Amygdala (tissue), 56 donors: ENCODE measurements at places on chromosomes 6 and 20.

DNA sequence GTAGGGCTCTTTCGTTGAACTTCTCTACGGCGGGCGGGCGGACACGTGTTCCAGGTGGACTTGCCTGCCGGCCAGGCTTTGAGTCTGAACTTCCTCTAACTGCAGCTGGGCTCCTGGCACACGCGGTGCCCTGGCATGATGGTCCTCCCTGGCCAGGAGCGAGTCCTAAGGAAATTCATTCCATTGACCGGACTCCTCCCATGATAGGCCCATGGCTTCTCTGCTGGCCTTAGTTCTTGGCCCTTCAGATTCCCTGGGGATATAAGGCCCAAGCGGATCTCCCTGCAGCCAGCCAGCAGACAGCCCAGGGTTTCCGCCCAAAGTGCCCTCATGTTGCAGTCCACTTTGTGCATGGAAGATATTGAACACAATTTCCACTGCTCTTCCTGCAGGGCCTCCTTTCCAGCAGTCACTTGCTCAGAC is 39.4 kb downstream of the TBC1D7 start:
- no peak for DNase-seq

DNA sequence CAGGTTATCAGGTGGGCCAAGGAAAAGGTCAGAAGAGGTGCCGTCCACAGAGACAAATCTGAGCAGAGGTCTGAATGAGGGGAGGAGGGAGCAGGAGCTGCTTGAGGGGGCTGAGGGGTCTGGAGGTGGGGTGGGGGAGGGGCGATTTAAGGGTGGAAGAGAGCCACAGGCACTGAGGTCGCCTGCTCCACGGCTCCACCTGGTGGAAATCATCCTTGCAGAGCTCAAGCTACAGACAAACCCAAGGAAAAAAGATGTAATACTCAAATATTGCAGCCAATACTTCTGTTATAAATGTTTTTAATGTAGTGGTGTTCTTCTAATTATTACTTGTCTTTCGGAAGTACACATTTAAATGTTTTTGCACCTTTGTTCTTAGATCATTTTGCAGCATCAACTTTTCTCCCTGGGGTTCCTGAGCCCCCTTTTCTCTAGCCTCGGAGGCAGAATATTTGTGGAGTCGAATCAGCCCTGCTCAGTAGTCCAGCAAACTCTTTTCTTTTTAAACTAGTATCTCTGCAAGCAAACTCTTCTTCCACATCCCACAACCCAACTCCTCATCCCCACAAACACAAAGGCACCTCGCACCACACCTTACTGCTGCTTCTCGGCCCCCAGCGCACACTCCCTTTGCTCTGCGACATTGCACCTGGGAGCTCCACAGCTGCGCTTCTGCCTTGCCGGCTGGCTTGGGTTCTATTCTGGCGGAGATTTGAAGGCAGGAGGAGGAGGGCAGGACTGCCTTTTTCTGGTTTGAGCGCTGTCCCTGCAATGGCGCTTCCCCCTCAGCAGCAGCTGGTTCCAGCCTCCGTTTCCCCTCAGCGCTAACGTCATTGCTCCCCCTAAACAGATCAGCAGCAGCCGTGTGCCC is 51.0 kb upstream of the TFAP2A start:
- DNase-seq, result no peak

- no peak for DNase-seq
Measured at GRCh38 chr20:38209736-38210405, 44.8 kb upstream of the TGM2 start.

GRCh38 chr6:112485827-112486212 is 138.7 kb downstream of the RFPL4B start:
- no peak for DNase-seq

DNA sequence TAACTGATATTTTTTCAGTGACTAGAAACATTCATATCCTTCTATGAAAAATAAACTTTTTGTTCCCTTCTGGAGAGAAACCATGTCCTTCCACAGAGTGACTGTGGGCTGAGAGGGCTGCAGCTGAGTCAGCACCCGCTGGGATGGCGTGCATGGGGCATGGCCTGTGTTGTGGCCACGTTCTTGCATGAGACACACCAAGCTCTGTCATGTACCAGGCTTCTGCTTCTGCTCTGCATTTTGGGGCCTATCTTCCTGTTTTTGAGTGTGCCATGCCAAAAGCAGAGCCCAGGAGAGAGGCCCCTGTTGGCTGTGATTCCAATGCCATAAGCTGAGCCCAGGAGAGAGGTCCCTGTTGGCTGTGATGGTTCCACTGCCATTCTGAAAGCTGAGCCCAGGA is 10.8 kb downstream of the APMAP start:
- no peak for DNase-seq

DNA sequence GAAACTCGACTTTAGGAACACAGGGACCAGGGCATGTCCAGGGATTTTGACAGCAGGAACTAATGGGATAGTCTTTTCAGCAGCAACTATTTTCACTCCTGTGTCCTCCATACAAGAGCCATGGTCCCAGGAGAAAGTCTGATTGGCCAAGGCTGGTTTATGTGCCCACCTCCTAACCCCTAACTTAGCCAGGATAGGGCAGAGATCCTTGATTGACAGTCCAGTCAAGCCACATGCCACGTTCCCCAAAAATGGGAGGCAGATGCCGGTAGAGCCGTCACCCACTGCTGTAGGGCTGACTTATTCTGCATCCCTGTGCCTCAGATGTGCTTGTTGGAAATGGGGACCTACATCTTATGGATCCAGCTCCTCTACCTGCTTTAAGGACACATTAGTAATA is 22.3 kb downstream of the SLC2A10 start:
- no peak for DNase-seq

DNA sequence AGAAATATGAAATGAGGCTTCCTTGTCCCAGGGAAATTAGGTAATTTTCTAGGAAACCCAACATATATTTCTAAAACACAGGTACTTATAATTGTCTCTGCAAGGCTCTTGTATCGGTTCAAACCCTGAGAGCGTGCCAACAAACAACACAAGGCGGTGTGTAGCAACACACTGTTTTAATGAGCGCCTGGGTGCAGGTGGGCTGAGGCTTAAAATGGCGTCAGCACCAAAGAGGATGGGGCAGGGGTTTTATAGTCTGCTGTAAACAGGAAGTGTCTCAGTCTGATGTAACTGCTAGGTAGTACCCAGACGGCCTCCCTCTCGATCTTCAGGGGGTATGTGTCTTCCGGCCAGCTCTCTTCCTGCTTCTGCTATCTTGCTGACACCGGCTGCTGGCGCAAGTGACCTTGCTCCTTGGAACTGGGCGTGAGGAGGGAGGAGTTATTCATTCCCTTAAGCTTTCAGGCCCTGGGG is 69.7 kb downstream of the EPB41L2 start:
- no peak for DNase-seq

DNA sequence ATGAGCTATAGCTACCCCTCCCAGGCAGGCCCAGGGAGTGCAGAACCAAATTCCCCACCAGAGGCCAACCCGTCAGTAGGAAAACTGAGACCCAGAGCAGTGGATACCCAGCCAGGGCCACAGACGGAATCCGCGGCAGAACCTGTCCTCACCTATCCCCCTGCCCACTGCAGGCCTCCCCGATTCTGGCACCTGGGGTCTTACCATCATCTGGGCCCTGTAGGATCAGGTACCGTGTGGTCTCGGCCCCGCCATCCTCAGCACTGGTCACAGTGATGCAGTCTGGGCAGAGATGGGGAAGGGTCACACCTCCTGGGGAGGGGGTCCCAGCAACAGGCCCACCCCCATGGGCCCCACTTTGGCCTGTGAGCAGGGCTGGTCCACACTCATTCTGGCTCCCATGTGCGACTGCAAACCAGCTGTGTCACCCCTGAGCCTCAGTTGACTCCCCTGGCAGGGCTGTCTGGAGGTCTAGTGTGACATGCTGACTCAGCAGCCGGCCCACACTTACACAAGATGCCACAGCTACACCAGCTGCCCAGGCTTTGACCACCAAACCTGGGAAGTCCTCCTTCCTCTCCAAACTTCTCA is 3.8 kb downstream of the ZNF335 start:
- DNase-seq, result no peak

DNA sequence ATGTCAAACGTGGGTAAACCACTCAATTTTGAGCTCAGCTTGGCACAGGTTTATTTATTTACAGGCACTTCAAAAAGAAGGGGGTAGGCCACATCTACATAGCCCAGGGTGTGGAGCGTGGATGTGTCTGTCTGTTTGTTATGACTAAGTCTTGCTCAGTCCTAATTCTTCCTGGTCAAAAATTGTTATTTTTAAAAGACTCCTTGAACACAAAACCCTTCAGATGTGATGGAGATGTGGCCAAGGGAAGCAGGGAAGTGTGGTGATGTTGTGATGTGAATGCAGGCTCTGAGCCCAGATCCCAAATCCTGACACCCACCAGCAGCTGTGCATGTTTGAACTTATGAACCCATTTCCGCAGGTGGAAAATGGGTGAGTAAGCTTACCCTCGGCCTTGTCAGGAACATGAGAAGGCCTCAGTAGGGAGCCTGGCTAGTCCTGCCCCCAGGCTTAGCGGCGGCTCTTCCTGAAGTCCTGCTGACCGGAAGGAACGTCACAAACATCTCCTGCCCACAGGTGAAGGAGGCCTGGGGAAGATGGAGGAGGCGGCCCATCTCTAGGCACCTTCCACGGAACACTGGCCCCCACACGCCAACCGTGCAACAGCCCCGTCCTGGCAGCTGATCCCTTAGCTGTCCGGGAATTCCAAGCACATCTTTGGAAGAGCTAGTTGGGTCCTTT is 119.7 kb downstream of the MYLK4 start:
- DNase-seq, result no peak

- no peak for DNase-seq
Measured at GRCh38 chr6:78383968-78384367, 483.4 kb upstream of the IRAK1BP1 start.

DNA sequence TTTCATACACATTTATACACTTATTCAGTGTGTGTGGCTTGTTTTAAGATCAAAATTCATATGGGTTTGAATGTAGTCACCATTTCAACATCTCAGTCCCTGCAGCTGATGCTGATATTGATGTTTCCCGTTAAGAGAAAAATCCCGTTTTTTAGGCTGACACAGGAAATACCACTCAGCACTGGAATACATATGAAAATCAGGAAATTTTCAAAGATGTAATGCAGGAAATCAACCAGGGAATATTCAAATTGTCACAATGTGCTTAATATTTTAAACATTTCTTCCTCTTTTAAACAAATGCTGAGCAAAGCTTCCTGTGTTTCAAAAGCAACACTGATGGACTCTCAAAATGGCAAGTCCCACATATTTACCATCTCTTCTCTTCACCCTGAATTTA is 94.5 kb upstream of the MARCKS start:
- no peak for DNase-seq

DNA sequence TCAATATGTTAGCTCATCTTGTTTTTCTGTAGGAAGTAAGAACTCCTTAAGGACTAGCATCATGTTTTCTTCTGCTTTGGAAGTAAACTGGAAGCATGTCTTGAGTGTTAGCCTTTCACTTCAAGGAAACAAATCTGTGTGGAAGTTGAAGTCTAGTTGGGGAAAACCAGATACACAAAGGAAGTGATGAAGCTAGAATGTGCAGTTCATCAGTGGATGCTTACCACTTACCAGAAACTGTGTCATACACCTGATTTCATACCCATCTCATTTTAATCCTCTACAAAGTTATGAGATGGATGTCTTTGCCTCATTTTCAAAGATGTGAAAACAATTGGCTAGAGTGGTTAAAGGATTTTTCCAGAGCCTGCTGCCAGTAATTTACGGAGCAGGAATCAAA is 75.8 kb downstream of the TMEM170B start:
- DNase-seq, result no peak

DNA sequence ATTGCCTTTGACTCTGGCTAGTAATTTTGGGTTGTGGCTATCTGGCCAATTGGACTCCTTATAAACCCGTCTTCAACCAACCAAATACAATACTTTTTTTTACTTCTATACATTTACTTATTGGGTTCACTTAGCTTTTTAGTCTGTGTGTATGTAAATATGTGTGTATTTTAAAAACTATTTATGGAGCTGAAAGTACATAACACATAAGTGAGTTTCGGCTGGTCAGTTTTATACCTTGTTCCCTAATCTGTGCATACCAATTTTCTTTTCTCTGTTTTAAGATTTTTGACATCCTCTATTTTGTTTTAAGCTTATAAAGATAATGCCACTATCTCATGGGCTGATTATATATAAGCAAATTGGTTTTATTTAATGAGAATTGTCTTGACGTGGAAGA is 129.5 kb downstream of the LRRC1 start:
- no peak for DNase-seq

DNA sequence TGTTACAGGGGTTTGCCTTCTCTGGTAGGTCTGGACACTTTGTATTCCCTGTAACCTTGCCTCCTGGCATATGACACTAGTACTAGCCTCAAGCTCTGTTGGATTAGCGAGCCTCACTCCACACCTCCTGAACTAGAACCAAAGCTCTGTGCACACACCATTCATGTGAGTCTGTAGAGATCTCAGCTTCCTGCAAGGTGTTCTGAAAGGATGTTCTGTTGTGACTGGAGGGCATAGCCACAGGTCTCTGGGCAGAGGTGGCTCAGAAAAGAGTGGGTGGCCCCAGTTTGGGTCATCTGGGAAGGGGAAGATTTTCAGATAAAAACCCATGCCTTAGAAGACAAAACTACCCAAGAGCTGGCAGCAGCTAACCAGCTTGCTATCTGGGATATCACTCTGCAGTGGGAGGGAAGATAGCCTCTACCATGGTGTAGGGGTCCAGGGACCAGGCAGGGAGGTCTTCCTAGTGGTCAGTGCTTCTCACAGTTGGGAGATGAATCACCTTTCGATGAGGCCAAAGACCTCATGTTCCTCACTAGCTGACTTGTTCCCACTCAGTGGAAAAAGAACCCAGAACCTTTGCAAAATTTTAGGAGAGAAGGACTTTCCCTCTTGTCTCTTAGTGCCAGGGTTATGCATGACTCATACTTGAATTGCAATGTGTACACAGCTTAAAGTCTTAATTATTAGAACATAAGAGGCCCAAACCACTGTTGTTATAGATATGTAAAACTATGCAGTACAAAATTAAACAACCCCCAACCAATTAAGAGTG is 41.4 kb downstream of the HLA-F start:
- no peak for DNase-seq

DNA sequence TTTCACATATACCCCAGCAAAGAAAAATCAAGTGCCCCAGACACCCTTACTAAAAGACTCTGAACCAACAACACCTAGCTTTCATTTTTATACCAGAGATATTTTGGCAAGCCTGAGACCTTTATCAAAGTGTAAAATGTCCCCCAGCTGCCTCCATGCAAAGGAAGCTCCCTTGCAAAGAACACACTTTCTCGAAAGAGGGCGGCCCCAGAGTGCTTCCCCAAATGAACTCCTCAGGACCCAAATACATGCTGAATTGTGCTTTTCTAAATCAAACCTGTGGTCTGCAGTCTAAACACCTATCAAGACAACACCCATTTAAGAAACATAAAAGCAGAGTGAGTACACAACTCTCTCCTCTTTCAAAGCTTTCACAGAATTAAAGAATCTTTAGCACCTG is 490 bp downstream of the IPCEF1 start:
- DNase-seq, result no peak

DNA sequence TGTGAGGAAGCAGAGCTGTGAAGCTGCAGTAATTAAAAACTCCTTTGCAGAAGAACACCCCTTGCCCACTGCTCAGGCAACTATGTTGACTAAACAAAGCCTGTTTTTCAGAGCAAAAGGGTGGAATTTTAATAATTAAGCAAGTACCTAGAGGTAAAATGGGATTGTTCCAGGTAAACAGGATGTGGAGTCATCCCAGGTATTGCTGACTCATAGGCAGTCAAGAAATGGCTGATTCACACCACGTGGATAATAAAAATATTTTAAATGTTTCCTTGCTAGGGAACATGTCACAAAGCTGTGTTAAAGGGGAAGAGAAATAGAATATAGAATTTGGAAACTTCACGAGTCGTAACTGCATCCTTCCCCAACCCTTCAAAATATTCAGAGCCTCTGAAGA is 491.8 kb downstream of the BTBD3 start:
- DNase-seq, result no peak

GRCh38 chr20:35181731-35182130 is 9.9 kb downstream of the PROCR start:
- DNase-seq, result no peak
